ENCODE measurements at places on chromosomes 1 and 21.
A peak's percentile ranks its signal among the peaks of the same experiment; 100 is the strongest.

DNA sequence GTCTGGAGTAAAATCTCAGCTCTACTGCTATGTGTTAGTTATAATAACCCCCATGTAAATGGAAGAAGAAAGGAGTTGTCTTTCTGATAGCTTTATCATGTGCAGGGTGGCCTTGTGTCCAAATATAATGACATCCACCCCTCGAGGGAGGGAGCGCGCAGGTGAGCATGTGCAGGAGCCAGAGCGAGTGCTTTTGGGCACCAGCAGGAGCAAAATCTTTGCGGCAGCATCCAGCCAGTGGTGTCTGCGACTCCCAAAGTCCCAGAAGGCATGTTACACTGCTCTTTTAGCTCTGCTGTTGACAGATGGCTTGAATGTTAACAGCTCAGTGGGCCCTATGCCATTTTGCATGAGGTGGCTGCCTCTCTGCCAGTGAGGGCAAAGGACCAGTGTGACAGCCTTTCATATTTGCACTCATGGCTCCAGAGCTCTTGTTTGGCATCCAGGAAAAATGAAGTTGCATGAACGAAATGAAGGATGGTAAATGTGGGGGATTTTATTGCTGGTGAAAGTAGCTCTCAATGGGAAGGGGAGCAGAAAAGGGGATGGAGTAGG is 146.7 kb downstream of the HMCN1 start:
- DNase-seq = no peak

GRCh38 chr1:37480581-37481288 is 6.4 kb downstream of the ZC3H12A start:
- no peak for DNase-seq

- no peak for DNase-seq
Observed at GRCh38 chr1:172390683-172391551, 29.6 kb upstream of the C1orf105 start.

- peak; percentile 81 for DNase-seq
Observed at GRCh38 chr1:186420923-186421322, 40.0 kb downstream of the PDC start.

DNA sequence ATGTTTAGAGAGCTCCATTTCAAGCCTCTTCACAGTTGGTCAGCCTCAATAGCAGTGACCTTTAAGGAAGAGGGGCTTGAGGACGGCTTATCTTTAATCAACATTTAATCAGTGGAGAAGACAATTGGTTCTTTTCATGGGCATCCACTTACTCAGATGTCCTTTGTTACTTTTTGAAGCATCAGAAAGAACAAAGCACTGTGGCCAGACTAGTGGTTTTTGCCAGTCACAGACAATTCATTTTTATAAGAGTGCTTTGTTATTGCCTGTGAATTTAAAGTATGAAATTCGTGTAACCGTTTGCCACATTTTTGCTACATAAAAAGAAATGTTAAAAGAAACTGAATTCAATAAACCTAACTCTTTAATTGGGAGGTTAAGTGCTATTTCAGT is 222.8 kb downstream of the TPR start:
- no peak for DNase-seq

GRCh38 chr1:204258213-204259115 is 44.7 kb upstream of the GOLT1A start:
- no peak for DNase-seq

DNA sequence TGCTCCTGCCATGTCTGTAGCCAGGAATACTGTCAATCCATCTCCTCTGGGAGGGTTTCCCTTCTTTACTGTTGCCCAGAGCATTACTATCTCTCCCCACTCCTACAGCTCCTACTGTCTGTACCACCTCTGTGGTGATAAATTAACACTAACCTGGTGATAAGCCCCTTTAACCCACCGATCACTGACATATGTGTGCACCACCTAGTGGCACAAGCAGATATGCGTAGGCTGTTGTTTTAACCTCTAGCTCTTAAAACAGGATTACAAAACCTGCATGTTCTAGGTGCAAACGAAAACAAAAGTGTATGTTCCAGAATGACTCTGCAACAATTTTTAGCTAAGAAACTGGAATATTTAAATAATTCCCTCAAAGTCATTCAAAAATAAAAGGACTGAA is 93.9 kb upstream of the BEND5 start:
- peak; percentile 29 for DNase-seq

Measured in T-helper 2 cell (primary cell).